ENCODE measurements at places on chromosomes 4 and X.

DNA sequence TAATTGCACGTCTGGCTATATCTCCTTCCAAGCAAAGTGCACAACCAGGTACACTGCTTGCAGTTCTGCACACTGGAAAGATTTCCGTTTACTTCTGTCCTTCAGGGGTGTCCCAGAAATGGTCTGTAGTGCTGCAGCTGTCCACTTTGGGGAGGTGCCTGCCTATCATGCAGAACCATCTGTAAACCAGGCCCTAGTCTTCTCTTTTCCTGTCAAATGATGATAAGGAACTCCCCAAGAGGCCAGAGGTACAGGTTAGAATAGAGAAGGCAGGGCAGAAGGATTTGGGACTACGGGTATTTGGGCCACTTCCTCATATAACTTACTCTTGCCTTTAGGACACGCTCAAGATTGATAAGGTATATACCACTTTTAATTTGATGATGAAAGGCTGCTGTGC lies 746.9 kb downstream of the FAT4 start:
- DNase-seq = no peak

DNA sequence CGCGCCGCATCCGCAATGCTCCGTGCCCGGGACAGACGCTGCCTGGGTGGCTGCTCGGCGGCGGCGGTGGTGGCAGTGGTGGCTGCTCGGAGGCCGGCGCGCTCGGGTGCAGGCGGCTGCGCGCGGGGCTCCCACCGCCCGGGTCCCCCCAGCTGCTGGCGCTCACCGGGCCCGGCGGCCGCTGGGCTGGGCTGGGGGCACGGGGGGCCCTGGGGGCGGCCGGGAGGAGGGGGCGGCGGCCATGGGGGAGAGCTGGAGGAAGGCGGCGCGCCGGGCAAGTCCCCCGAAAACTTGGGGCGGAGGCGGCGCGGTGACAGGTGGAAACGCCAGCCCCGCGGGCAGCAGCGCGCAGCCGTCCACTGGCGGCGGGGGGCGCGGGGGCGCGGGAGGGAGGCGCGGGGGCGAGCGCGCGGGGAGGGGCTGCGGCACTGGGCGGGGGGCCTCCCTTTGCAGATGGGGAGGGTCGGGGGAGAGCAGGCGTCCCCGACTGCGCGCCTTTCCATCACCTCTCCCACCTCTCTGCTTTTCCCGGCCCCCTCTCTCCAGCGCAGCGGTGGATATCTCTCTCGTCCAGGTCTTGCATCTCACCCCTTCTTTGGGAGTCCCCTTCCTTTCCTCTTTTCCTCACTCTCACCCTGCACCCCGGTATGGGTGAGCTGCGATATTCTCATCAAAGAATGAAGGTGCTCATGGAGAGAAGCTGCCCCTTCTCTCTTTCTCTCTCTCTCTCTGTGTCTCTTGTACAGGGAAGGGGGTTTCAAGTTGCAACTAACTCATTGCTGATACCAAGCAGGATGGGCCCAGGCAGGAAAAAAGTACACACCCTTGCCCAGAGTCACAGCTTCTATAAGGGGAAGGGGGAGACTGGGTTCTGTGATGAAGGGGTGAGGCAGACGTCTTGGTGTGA lies 83.7 kb upstream of the DHRSX start:
- DNase-seq = no peak

GRCh38 chrX:50375481-50376267 lies 95.0 kb downstream of the DGKK start:
- no peak for DNase-seq

- DNase-seq = no peak
Measured at GRCh38 chr4:2805712-2806389, 13.0 kb downstream of the SH3BP2 start.

- no peak for DNase-seq
Measured at GRCh38 chr4:110361921-110362320, 114.0 kb upstream of the ENPEP start.

All from activated T-cell treated with anti-CD3 and anti-CD28 coated beads for 48 hours (primary cell).